Activated CD8-positive, alpha-beta memory T cell treated with anti-CD3 and anti-CD28 coated beads for 1 hour (primary cell): ENCODE measurements at places on chromosomes 5 and 9.

DNA sequence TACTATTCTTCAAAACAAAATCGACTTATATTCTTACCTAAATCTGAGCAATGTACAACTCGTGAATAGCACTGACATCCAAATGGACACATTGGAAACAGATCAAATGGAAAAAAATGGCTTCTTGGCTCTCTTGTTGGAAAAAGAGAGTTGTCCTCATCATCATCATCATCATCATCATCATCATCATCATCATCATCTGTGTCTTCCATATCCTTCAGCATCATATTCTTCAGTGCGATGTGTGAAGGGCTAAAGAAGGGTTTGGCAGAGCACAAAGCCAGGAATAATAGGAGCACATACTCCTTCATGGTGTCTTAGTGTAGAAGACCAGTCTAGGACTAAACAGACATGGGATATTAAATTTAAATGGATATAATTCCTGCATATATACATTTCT, 7.7 kb downstream of the ASPN start:
- DNase-seq = no peak

- DNase-seq = no peak
Measured at GRCh38 chr9:109522106-109522505, 24.0 kb upstream of the PTPN3 start.

GRCh38 chr9:115615821-115616665, 498.1 kb upstream of the TNC start:
- no peak for DNase-seq

GRCh38 chr9:2723376-2724065, 6.2 kb downstream of the KCNV2 start:
- DNase-seq = no peak

GRCh38 chr5:145946112-145946861, 9.9 kb downstream of the SH3RF2 start:
- DNase-seq = no peak

DNA sequence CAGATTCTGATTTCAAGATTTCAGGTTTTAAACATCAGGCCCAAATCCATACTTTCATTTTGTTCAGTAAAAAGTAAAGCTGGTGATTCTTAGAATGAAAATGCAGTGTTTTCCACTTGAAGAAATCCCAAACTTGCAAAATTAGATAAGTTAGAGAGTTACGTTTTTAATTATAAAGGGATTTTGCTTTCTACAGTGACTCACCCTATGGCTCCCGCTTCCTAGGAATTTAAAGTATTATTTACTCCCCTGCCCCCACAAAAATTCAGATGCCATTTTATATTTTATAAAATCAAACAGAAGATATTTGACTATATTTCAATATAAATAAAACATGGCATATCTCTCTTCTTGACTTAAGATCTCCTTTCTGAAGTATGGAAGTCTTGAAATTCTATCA, 402.9 kb downstream of the ZSWIM6 start:
- DNase-seq = no peak

GRCh38 chr5:78562001-78562400, 86.6 kb downstream of the LHFPL2 start:
- no peak for DNase-seq
